GM19239 (cell line): ENCODE measurements at places on chromosomes 1 and 21.

DNA sequence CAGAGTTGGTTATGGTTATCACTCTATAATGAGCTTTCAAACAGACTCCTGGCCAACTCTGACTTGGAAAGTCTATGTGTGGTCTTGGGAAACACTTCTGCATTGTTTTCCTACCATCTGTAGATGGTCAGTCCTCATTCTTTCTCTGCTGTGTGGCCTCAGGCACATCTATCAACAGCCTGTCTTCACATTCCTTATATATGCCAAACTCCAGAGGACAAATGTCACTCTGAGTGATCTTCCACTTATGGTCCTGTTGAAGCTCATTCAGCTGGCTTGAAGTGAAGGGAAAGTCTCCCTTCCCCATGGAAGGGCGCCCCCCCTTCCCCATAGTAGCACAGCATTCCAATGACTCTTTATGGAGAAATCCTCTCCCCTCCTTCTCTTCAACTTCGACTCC lies 58.7 kb downstream of the VANGL2 start:
- no peak for DNase-seq

DNA sequence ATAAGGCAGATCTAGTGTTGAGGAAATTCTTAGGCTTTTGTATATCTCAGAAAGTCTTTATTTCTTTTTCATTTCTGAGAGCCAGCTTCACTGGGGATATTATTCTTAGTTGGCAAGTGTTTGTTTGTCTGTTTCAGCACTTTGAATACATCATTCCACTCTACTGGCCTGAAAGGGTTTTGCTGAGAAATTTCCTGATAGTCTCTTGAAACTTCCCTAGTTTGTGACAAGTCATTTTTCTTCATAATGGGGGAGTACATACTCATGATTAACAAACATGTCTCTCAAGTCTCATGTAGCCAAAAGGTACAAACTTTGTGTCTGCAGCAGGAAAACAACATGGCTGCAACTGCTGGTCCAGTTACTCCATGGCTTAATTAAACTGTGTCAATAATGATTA lies 6.3 kb upstream of the KRTAP26-1 start:
- DNase-seq, result no peak

GRCh38 chr1:203127666-203128430 lies at the start of gene ADORA1:
TSS of gene ADORA1 (plus strand) at chr1:203127726. CDS start at chr1:203128842, 1,116 bp downstream.
- DNase-seq, result no peak

DNA sequence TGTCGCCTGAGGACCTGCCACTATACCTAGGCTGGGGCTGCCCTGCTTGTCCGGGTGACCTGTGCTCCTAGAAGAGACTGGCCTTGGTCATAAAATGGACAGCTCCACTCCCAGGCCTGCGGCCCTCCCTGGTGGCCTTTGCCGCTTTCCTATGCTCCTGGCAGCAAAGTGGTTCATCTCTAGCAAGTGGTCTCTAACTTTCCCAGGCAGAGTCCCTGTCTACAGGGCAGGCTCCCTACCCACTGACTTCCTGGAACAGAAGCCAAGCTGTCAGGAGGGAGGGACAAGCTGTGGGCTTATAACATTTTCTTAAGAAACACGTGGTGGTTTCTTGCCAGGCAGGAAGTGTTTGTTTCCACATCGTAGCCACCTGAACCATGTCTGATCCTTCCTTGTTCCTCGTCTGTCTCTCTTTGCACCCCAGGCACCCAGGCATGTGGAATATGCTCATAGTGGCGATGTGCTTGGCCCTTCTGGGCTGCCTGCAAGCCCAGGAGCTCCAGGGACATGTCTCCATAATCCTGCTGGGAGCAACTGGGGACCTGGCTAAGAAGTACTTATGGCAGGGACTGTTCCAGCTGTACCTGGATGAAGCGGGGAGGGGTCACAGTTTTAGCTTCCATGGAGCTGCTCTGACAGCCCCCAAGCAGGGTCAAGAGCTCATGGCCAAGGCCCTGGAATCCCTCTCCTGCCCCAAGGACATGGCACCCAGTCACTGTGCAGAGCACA lies 10.1 kb downstream of the H6PD start:
- no peak for DNase-seq

DNA sequence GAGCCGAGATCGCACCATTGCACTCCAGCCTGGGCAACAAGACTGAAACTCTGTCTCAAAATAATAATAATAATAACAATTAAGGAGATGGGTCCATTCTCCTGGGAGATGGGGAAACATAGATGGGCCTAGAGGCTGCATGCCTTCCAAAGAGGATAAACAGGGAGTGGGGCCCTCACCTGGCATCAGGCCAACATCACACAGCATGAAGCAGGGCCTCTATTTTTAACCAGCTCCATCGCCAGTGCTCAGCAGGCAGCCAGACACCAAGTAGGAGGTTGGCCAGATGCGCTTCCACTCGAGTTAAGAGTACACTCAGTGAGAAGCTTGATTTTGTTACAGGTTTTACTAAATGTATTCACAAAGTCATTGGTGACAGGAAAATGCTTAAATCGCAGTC lies 352.0 kb downstream of the RRAGC start:
- DNase-seq, result no peak

DNA sequence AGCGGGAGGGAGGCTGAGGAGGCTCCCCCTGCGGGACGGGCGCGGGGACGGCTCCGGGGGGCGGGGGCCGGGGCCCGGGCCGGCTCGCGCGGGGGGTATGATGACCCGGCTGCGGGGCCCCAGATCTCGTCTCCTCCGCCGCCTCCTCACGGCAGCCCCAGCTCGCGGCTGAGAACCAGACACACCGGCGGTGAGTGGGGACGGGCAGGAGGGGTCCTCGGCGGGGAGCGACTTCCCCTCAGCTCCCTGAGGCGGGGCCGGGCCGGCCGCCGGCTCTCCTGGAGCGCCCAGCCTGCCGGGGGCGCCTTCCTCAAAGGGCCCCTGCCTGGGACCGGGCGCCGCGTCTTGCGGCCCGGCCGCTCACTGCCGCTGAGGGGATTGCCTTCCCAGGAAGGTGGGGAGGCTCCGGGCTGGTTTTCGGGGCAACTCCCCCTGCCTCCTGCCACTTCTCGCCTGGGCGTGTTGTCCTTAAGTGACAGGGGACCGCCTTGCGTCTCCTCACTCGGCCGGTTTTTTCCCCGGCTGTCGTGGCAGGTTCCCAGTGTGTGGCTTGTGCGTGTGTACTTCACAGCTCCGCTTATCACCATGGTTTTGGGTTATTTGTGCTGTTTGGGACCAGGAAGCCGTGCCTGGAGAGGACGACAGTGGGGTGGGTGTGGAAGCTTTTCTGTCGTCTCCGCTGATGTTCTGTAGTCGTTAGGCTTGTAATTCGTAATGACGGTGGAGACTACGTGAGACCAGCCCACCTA lies 800 bp downstream of the HIPK1 start:
- peak; percentile 32 for DNase-seq

- no peak for DNase-seq
These were observed 804.6 kb upstream of the ADGRL4 start for GRCh38 chr1:79811173-79811572.

GRCh38 chr1:202505356-202505755 lies 156.9 kb downstream of the PPP1R12B start:
- no peak for DNase-seq

- DNase-seq, result no peak
These were observed 480.2 kb downstream of the COL11A1 start for GRCh38 chr1:102628109-102628613.

DNA sequence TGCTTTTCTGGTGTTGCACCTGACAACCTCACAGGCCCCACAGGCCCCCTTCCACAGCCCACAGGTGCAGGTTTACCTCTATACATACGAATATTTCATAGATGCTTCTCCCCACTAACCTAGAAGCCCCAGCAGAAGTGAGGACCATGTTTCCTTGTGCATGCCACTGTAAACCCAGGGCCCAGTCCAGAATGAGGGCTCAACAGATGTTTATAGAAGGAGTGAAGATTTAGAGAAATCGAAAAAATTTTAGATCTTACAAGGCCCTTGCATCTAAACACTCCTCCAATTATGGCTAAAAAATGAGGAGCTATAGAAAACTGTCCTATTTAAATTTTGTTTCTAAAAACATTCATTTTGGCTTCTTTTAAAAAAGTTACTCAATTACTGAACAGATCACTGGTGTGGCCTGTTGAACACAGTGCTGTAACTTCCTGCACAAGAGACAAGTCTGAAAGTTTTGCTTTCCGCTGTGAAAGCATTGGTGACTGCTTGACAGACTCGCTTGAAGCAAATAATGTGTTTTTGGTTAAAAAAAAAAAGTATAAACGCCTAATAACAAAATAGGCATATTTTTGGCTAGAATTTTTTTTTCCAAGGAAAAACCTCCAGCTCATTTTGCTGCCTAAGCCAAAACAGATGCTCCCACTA lies 1.2 kb downstream of the ABCB10 start:
- DNase-seq, result peak; percentile 50

DNA sequence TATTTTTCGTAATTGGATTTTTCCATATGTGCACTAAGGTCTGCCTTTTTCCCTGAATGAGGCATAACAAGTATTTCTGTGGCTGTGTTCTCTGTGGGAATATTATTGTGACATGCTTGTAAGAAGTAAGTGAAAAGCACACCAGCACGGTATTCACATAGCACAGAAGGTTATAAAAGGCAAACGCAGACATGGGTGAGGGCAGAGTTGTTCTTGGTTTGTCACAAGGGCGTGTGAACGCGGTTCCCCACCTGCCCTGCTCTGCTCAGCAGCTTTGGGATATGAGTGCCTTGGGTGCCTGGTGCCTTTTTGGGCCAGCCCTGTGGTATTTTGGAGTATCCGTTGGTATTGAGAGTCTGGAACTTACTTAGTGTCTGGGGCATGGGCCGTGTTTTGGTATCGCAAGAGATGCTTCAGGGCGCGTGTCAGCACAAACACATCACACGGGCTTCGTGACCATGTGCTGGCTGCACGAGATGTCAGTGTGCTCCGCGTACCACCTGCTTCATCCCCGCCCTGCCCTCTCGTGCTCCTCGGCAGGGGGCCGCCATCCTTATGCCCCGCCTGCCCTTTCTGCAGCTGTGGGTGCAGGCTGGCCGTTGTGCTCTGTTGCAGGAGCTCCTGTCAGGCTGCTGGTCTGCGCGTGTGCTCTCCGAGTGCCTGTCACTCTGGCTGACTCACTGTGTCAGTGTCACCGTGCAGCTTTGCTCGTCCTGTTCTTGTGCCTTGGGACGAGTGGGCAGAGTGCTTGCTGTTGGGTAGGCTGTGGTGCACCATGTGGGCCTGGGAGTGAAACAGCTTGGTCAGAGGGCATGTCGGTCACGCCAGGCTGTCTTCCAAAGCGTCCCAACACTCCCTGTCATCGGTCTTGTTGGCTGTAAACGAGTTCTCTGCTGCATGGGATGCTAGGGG lies 15.0 kb downstream of the SKI start:
- no peak for DNase-seq

GRCh38 chr1:94597701-94598100 lies 56.1 kb upstream of the F3 start:
- no peak for DNase-seq

DNA sequence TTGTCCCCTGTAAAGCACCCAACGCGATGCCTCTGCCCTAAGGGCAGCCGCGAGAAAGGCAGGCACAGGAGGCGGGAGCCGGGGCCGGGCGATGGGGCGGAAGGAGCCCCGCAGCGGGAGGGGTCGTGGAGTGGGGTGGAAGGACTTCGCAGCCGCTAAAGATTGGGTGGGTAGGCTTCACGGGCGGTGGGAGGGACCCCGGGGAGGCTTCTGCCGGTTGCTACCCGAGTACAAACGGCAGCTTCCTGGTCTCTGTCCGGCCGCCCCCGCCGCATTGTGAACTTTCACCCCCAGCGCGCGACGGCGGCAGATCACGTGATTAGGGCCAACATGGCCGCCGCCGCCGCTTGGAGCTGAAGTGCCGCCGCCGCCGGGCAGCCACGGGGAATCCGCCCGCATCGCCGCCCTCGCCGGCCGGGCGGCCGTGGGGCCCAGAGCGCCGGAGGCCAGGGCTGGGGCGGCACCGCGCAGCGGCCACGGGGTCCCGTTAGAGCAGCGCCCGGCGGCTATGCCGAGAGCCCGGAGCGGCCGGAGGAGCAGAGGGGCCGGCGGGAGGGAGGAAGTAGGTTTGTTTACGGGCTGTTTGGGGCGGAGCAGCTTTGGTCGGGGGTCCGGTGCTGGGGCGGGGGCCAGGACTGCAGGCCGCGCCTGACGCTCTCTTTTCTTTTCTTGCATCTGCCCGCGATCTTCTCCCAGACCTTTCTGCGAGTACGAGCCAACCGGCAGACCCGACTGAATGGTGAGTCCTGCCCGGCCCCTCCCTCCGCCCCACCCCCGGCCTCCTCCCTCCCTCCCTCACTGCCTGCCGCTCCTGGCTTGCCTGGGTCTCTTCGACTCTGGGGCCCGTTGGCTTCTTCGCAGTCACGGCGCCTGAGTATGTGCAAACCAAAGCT lies 42.4 kb downstream of the TMEM53 start:
- peak; percentile 97 for DNase-seq

GRCh38 chr21:34886240-34887104 lies 162.6 kb downstream of the RUNX1 start:
- DNase-seq, result no peak
